Stimulated activated CD8-positive, alpha-beta memory T cell treated with anti-CD3 and anti-CD28 coated beads, Interleukin-4, amount 100 ng/mL, for 24 hours (primary cell): ENCODE measurements at places on chromosomes 2 and 18.

- DNase-seq = no peak
Measured at GRCh38 chr2:221350616-221351015, 221.5 kb downstream of the EPHA4 start.

GRCh38 chr2:150624001-150624401 lies 136.5 kb upstream of the RND3 start:
- DNase-seq = no peak

GRCh38 chr2:238024986-238025385 lies 35.8 kb upstream of the SCLY start:
- DNase-seq = peak; percentile 8

DNA sequence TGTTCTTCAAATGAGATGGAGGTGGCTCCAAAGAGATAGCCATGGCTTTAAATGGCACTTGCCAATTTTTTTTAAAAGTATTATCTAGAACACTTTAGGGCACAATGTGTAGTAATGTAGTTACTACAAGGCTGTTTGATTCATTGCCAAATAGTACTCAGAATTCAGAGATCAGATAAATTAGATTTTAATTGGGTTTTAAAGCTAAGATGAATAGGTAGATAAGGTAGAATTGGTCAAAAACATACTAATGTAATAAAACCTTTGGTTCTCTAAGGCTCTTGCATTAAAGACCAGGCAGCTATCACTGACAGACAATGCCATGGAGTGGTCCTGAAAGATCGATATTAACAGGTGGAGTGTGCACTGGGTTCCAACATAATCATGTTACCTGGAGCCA lies 365.9 kb downstream of the LRRTM1 start:
- no peak for DNase-seq

GRCh38 chr2:27720004-27720551 lies 51.4 kb upstream of the MRPL33 start:
- DNase-seq = peak; percentile 39

GRCh38 chr2:215863687-215864086 lies 149.7 kb downstream of the MREG start:
- DNase-seq = no peak

GRCh38 chr18:79952996-79953559 lies 1.6 kb upstream of the SLC66A2 start:
- DNase-seq = no peak

DNA sequence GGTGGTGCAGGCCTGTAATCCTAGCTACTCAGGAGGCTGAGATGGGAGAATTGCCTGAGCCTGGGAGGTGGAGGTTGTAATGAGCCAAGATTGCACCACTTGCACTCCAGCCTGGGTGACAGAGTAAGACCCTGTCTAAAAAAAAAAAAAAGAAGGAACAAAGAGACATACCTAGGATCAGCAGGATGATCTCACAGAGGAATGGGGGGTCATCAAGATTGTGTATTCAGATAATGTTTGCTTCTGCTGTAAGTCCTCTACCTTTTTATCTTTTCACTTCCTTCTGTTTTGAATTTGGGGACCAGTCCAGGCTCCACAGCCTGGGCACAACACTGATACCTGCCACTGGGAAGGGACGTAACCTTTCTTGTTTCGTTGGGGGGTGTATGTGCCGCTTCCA lies 53.2 kb downstream of the MAP4K4 start:
- no peak for DNase-seq

GRCh38 chr18:43526426-43527145 lies 249.3 kb upstream of the SYT4 start:
- no peak for DNase-seq

- no peak for DNase-seq
Measured at GRCh38 chr2:208872591-208872990, 466.0 kb downstream of the PTH2R start.

GRCh38 chr18:24060644-24061043 lies 46.1 kb downstream of the TTC39C start:
- DNase-seq = no peak

DNA sequence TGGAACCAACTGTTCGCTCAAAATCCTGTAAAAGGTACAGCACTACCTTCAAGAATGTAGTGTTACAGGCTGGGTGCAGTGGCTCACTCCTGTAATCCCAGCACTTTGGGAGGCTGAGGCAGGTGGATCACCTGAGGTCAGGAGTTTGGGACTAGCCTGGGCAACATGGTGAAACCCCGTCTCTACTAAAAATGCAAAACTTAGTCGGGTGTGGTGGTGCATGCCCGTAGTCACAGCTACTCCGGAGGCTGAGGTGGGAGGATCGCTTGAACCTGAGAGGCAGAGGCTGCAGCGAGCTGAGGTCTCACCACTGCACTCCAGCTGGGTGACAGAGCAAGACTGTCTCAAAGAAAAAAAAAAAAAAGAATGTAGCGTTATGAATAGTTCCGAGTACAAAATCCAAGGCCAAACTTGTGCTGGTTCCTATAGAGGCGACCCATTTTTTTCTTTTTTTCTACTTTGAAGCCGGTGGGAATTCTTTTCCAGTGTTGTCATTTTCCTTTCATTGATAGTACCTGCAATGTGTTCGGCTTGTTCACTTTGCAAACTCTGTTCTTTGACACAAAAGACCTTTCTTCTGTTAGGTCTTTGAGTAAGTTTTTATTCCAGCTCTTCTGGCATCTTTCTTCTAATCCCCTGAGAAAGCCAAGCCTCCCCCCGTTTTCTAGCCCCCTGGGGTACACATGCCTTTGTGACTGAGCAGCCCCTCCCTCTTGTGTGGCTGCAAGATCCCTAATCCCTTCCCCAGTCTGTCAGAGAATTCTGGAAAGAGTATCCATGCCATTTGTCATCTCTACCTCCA lies 25.1 kb downstream of the INPP5D start:
- no peak for DNase-seq

GRCh38 chr2:159744363-159744762 lies 32.1 kb downstream of the MARCHF7 start:
- no peak for DNase-seq

- no peak for DNase-seq
Measured at GRCh38 chr2:168449419-168449818, 6.7 kb upstream of the CERS6 start.

DNA sequence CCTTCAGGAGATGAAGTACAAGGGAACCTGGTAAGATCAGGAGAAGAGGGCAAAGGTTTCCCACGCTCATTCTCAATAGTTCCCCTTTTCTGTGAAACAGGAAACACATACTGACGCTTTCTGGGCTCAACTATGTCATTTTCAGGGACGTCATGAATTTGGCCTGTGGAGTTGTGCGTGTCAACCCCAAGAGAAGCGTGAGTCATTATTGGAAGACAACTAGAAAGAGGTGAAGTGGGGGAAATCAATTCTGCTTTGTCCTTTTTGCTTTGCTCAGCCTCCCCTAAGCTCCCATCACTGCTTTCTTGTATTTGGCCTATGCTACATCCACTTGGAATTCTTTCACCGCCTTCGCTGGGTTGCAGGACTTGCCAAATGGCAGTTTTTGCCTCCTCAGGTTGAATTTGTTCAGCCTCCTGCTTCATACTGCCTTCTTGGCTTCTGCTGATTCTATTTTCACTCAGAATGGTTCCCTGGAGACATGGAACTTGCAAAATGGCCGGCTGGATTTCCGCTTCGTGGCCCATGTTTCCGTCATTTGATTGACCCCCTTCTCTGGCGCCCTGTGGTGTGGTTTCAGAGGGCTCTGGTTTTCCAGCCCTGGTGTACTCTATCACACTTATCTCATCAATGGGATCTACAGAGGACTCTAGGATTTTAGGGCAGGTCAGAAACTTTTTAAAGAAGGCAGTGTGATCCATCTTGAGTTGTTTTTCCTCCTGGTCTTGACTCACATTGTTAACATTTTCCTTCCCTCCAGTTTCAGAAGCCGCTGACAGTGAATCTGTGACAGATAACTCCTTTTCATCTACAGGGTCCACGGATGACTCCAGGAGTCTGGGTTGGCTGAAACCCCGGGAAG lies 93.3 kb downstream of the ALPK2 start:
- DNase-seq = no peak

GRCh38 chr2:54059986-54060385 lies 55.4 kb upstream of the ACYP2 start:
- no peak for DNase-seq

GRCh38 chr2:18464913-18465312 lies 95.5 kb downstream of the RDH14 start:
- no peak for DNase-seq

GRCh38 chr18:21889570-21889969 lies 149.0 kb downstream of the MIB1 start:
- DNase-seq = no peak

- peak; percentile 35 for DNase-seq
Measured at GRCh38 chr2:230068016-230068650, 591 bp downstream of the SLC16A14 start.

GRCh38 chr2:223971-224760 lies 39.7 kb downstream of the SH3YL1 start:
- DNase-seq = no peak

DNA sequence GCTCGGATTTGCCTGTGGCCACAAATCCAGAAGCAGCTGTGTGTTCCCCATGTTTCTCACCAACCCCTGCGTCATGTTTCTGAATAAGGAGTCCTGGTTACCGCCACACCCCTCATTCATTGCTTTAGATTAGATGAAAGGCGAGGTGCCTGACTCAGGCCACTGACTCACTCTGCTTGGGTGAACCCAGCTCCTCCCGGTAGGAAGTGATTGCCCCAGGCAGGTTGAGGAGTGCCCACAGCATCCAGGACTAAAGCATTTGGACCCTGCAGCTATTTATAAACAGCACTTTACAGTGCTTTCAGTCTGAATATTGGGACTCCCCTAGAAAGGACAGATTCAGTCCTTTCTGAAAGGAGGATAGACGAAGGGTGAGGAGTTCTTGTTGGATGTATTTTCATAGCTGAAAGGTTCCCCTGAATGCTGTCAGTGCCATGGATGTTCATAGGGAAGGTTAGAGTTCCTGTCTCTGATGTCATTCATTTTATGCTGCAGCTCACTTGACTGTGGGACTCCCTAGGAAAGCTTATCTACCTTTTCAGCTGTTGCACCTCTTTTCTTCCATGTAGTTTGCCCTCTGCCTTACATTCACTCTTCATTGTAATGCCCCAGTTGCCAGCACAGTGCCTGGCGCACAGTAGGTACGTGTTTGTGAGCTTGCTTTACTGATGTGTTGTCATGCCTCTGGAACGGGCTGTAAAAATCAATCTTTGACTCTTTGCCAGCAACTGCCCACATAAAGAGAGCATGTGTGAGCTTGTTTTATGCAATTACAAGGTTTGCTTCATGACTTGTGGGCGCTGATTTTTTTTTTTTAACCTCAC lies 14.9 kb downstream of the ITGA6 start:
- no peak for DNase-seq

DNA sequence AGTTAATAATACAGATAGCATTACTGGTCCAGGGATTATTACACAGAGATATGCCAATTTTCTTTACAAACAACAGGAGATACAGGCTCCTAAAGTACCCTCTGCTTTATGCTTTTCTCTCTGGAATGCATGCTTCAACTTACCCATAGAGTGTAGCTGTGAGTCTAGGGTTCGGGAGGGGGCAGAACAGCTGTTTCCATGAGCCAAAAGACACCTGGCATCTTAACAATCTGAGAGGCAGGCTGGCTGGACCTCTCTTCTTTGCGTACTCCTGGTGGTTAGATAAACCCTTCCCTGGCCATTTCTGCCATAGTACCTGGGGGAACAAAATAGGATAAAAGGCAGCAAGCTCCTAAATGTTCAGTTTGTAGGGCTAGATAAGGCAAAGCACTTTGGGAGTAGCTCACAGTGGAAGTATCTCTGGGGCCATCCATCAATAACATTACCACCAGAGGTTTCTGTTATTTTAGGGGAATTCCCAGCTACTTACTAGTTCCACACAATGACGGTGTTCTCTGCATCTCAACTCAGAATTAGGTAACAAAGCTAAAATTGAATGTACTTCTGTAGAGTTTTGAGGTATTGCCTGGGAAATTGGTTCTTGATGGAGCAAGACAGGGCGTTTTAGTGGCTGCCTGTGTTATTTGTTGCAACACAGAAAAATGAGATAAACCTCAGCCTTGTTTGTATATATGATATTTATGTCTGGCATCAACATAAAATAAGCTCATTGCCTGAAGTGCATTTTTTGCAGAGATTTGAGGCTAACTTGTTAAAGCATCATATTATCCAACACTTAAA lies 6.2 kb upstream of the CCDC85A start:
- DNase-seq = no peak

- no peak for DNase-seq
Measured at GRCh38 chr2:209496586-209496982, 72.7 kb downstream of the MAP2 start.

DNA sequence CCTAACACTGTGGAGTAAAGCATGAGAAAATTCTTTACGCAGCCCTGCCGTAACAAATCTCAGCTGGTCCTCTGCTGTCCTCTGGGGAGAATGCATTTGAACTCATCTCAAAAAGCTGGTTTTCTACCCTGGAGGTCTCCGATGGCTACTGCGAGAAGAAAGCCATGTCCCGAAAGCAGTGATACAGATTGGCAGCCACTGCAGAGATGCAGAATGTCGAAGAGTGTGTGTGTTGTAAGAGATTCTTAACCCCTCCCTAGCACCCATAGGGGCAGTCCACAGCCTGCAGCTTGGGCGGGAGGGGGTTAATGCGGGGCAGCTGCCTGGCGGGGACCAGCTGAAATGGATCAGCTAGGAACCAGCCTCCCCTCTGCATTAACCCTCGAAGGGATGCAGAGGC lies 235.9 kb downstream of the ZNF516 start:
- DNase-seq = no peak

DNA sequence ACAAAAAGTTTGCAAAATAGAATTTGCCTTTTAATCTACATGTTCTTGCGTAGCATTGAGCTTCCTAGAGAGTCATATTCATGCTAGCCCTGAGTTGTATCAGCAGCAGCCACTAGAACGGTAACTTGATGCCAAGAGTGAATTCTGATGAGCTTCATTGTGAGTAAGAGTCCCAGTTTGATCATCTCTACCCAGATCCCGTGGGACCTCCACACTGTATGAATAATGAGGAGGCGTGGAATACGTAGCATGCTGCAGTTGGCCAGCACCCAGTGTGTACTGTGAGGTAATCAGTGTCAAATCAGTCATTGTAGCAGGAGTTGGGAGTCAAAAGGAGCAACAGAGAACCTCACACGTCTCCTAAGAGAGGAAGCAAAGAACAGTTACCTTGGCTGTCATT lies 197.9 kb downstream of the NEDD4L start:
- DNase-seq = no peak

- no peak for DNase-seq
Measured at GRCh38 chr2:113134717-113135116, 7.3 kb downstream of the IL1RN start.

DNA sequence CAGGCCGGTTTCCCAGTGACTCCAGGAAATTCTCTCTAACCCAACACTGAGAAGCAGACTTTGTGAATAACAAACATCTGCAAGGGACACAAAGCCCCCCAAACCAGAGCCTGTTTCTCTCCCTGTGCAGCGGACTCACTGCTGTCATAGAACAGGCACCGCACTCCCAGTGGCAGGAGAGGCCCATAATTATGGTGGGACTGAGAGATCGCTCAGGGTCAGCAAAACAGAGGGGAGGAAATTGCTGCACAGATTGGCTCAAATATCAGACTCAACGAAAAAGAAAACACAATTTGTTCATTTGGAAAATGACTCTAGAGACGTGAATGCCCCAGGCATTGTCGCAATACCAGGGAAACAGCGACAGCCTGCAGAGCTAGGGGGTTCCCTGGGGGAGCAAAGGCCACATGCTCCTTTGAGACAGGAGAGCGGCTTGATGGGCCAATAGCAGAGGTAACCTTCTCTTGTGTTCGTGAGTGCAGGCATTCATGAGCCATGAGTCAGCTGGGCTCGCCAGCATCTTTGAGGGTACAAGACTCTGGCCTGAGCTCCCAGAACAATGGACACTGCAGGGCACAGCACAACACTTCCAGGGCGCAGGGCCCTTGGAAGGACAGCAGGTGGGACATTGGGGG lies 143.3 kb upstream of the KLHL29 start:
- no peak for DNase-seq
